ENCODE measurements at places on chromosomes 11 and 22.

GRCh38 chr22:35835267-35835997, 117.8 kb downstream of the APOL5 start:
- DNase-seq: no peak

DNA sequence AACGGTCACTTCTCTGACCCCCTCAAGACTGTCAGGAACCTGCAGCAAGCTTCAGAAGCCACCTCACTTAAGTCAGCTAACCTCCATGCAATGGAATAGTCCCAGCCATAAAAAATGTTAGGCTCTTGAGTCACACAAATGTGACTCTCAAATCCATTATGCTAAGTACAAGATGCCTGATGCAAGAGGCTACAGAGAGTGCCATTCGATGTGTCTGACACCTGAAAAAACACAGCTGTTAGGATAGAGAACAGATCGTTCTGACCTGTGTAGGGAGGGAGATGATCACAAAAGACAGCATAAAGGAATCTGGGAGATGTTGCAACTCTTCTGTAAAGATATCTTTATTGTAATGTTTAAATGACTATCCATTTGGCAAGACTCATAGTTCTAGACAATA, 712.4 kb downstream of the TBC1D22A start:
- DNase-seq: no peak

- no peak for DNase-seq
Measured at GRCh38 chr22:44603767-44604166, 98.2 kb upstream of the PRR5 start.

DNA sequence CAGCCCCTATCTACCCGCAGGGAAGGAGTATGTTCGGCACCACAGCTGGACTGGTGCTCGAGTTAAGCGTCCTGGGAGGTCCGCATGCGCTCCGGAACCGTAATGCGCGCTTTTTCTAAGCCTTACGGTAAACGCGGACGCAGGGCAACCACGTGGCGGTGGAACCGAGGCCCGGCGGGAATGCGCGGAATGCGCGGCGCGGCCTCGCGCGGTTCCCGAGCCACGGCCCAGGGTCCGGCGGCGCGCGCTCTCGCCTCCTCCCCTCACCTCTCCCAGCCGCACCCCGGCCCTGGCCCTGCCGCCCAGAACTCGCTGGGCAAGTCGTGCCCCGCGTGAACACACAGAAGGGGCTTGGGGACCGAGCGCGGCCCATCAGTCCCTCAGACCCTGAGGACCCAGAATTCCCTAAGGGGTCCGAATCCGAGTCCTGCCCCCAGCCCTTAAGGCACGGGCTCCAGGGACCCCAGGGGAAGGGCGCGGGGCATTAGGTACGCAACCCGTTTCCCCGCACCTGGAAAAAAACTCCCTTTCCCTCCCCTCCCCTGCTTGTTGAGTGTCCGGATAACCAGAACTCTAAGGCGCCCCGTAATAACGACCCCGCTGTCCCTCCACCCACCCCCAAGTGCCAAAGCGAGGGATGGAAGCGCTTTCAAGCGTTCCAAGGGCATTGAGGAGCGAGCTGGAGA, 4.3 kb upstream of the CCND1 start:
- no peak for DNase-seq

- no peak for DNase-seq
Measured at GRCh38 chr11:75193711-75194110, 42.8 kb downstream of the SLCO2B1 start.

- DNase-seq: no peak
Measured at GRCh38 chr22:31474743-31475142, 14.9 kb downstream of the EIF4ENIF1 start.

DNA sequence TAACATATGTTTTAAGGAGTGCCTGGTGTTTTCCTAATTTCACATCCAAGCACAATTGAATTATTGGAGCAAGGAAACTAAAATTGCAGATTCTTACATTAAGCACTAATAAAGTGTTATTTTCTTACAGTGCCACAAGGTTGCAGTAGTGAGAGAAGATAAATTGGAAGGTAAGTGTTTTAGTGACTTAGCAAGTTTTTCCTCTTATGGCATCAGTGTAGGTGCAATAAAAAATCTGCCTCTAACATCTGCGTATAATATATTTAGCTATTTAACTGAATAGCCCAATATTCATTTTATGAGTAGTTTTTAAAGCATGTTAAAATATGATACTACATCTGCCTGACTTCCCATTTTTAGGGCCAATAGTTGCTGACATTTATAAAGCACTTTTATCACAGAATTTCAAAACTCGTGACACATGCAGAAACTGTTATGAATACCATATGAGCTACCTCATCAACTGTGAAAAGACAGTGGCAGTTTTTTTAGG, 19.0 kb downstream of the POLD3 start:
- no peak for DNase-seq

- no peak for DNase-seq
Measured at GRCh38 chr11:69670158-69670845, 4.9 kb downstream of the LTO1 start.

DNA sequence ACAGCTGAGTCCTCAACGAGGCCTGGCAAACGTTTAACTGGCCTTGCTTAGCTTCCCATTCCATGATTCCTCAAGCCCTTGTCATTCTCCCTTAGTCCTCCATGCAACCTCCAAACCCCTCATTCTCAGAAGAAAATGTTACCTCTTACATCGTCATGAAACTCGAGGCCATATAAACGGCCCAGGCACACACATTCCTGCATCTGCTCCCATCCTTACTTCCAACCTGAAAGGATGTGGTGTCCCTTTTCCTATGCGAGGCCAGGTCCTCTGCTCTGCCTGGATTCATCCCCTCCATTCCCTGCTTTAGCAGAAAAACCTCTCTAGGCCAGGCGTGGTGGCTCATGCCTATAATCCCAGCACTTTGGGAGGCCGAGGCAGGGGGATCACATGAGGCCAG, 9.0 kb downstream of the MPZL3 start:
- DNase-seq: no peak
